Activated T-helper 1 cell treated with anti-CD3 and anti-CD28 coated beads, Interleukin-12 subunit alpha, Interleukin-12 subunit beta, Interleukin-2, Interleukin-4 antibody, amounts not matched to agents 30 ng/mL and 10 ng/mL and 1 ng/mL, durations not matched to agents 14 hours and 24 hours and 36 hours (primary cell): ENCODE measurements at places on chromosomes 3 and 15.

GRCh38 chr3:88535563-88535962 lies 385.8 kb downstream of the C3orf38 start:
- no peaks in the 10 kb centered on the region for H3K36me3 ChIP-seq
- H3K27ac ChIP-seq = no peak overlapping the region
- H3K4me3 ChIP-seq = no peak overlapping the region
- H3K27me3 ChIP-seq = no peaks in the 10 kb centered on the region
- no peaks in the 10 kb centered on the region for H3K4me1 ChIP-seq

GRCh38 chr3:79284781-79285180 lies 483.0 kb downstream of the ROBO1 start:
- no peaks in the 10 kb centered on the region for H3K27me3 ChIP-seq
- H3K36me3 ChIP-seq = no peaks in the 10 kb centered on the region
- no peak overlapping the region for H3K4me3 ChIP-seq
- H3K27ac ChIP-seq = no peak overlapping the region
- H3K4me1 ChIP-seq = no peaks in the 10 kb centered on the region
- DNase-seq = no peak

DNA sequence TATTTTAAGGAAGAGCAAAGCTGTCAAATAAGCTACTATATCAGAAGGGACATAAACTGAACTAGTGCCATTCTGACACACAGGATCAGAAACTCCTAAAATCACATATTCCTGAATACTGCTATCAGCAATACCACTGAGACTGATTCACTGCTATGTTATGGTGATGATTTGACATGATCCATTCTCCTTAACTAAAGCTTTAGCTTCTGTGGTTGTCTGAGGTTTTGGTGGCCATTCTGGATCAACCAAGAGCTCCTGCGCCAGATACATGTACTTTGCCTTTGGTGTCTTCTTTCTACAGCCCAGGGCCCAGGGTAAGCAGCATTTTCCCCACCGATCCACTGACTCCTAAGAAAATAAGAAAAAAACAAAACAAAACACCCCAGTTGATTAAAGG lies 6.7 kb upstream of the GP5 start:
- H3K4me1 ChIP-seq = peaks cover 15% of the 10 kb centered on the region
- DNase-seq = no peak
- H3K4me3 ChIP-seq = no peak overlapping the region
- H3K36me3 ChIP-seq = peaks cover 35% of the 10 kb centered on the region
- H3K27me3 ChIP-seq = no peaks in the 10 kb centered on the region

- no peak overlapping the region for H3K4me3 ChIP-seq
- no peak for DNase-seq
- peaks cover 6% of the 10 kb centered on the region for H3K27me3 ChIP-seq
- no peak overlapping the region for H3K27ac ChIP-seq
Observed at GRCh38 chr15:71651750-71652186, 158.6 kb upstream of the NR2E3 start.

GRCh38 chr3:197458179-197458707 lies 97.5 kb downstream of the BDH1 start:
- H3K27me3 ChIP-seq = peaks cover 22% of the 10 kb centered on the region
- DNase-seq = no peak
- peak overlapping the region; percentile 11 for H3K4me3 ChIP-seq
- H3K36me3 ChIP-seq = no peaks in the 10 kb centered on the region

- H3K27ac ChIP-seq = peak overlapping the region; percentile 65
- H3K27me3 ChIP-seq = peaks cover 5% of the 10 kb centered on the region
- H3K36me3 ChIP-seq = peaks cover 6% of the 10 kb centered on the region
- peaks cover 40% of the 10 kb centered on the region for H3K4me1 ChIP-seq
- no peak for DNase-seq
Observed at GRCh38 chr15:64029110-64029509, 17.2 kb downstream of the DAPK2 start.

GRCh38 chr15:77915261-77915960 lies 162.1 kb downstream of the TBC1D2B start:
- peaks cover 11% of the 10 kb centered on the region for H3K27me3 ChIP-seq
- DNase-seq = no peak
- H3K27ac ChIP-seq = no peak overlapping the region
- peaks cover 7% of the 10 kb centered on the region for H3K4me1 ChIP-seq

DNA sequence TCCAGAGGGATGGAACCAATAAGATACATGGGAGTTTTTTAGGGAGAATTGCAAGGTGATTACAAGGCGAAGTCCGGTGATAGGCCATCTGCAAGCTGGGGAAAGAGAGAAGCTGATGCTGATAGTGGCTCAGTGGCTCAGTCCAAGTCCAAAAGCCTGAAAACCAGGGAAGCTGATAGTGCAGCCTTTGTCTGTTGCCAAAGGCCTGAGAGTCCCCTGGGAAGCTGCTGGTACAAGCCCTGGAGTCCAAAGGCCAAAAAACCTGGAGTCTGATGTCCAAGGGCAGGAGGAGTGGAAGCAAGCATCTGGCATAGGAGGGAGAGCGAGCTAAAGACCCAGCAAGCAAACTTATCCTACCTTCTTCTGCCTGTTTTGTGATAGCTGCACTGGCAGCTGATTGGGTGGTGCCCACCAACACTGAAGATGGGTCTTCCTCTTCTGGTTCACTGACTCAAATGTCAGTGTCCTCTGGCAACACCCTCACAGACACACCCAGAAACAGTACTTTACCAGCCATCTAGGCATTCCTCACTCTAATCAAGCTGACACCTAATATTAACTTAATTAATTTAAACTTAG lies 16.7 kb downstream of the TFG start:
- H3K36me3 ChIP-seq = peaks cover 46% of the 10 kb centered on the region
- H3K4me3 ChIP-seq = no peak overlapping the region
- H3K4me1 ChIP-seq = peaks cover 23% of the 10 kb centered on the region
- no peak for DNase-seq

DNA sequence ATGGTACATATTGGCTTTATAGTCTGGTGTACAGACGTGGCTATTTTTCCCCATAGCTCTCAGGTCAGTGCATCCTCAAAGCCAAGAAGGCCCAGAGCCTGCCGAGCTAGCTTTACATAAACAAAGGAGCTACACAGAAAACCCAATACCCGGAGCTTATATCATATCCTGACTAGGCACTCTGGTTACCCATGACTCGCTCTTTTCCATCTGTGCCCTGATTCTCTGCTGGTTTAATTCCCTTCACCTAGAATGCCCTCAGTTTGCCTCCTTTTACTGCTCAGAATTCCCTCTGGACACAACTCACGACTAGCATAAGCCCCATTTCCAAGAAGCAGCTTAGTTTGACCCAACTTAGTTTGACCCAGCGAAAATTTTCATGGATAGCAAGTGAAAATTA lies 110.8 kb downstream of the TIGIT start:
- H3K27ac ChIP-seq = no peak overlapping the region
- DNase-seq = no peak
- no peaks in the 10 kb centered on the region for H3K36me3 ChIP-seq
- peaks cover 11% of the 10 kb centered on the region for H3K27me3 ChIP-seq
- H3K4me1 ChIP-seq = no peaks in the 10 kb centered on the region
- H3K4me3 ChIP-seq = no peak overlapping the region

- no peaks in the 10 kb centered on the region for H3K4me1 ChIP-seq
- H3K36me3 ChIP-seq = no peaks in the 10 kb centered on the region
- H3K27ac ChIP-seq = no peak overlapping the region
- no peak for DNase-seq
- no peak overlapping the region for H3K4me3 ChIP-seq
- peaks cover 2% of the 10 kb centered on the region for H3K27me3 ChIP-seq
Observed at GRCh38 chr3:144039661-144040060, 68.0 kb downstream of the DIPK2A start.

DNA sequence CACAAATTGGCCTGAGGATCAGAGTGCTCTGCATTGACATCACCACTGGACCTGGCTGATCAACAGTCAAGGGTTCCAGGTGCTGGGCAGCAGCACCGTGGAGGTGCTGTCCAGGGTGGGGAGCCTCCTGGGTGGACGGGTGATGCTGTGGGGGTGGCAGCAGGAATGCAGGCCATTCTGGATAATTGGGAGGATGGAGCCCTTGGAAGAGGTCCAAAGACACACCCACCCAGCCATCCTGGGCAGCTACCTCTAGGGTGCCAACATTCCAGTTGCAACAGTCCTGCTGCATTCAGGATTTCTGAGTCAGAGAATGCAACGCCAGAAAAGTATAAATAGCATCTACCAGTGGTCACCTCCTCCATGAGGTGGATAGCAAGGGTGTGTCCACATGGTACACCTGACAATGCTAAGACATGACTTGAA lies 26.8 kb downstream of the STARD5 start:
- H3K27ac ChIP-seq = peak overlapping the region; percentile 94
- no peak for DNase-seq
- peak overlapping the region; percentile 97 for H3K4me3 ChIP-seq
- H3K27me3 ChIP-seq = no peaks in the 10 kb centered on the region
- peaks cover 49% of the 10 kb centered on the region for H3K36me3 ChIP-seq

DNA sequence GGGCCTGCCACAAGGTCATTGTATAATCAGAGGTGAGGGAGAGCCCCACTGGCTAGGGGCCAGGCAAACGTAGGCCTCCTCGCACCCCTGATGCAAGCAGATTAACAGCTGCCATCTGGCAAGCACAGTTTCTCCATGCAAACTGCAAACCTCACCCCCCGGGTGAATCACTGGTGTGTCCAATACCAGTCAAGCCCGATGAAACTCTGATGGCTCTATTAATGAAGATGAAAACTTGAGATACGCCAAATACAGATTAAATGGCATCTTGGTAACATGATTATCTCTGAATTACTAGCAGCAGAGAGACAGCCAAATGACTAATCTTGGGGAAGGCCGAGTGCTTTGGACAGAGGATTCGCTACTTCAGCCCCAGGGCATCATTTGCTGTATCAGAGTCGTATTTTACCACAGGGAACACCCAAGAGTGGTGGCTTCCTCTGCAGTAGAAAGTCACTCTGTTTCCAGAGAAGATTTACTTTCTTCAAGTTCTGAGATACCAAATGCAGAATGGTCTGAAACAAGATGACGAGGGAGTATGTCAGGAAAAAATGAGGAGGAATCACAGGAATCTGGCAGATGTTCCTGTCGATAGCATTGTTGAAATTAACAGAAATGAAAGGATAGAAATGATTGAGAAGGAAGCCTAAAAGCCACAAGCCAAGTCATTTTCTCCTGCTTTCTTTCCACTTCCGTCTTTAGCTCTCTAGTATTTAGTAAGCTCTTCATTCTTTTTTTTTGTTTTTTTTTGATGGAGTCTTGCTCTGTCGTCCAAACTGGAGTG lies 96.2 kb upstream of the NR2F2 start:
- no peak overlapping the region for H3K4me3 ChIP-seq
- DNase-seq = no peak
- no peaks in the 10 kb centered on the region for H3K36me3 ChIP-seq
- no peaks in the 10 kb centered on the region for H3K4me1 ChIP-seq
- no peak overlapping the region for H3K27ac ChIP-seq

GRCh38 chr3:115975353-115975752 lies 352.0 kb downstream of the GAP43 start:
- H3K4me3 ChIP-seq = no peak overlapping the region
- no peaks in the 10 kb centered on the region for H3K36me3 ChIP-seq
- H3K4me1 ChIP-seq = no peaks in the 10 kb centered on the region
- H3K27ac ChIP-seq = no peak overlapping the region

- H3K4me1 ChIP-seq = peaks cover 6% of the 10 kb centered on the region
- DNase-seq = peak; percentile 10
- no peaks in the 10 kb centered on the region for H3K36me3 ChIP-seq
- peaks cover 2% of the 10 kb centered on the region for H3K27me3 ChIP-seq
- no peak overlapping the region for H3K27ac ChIP-seq
Observed at GRCh38 chr3:113287803-113288648, 76.7 kb downstream of the BOC start.

DNA sequence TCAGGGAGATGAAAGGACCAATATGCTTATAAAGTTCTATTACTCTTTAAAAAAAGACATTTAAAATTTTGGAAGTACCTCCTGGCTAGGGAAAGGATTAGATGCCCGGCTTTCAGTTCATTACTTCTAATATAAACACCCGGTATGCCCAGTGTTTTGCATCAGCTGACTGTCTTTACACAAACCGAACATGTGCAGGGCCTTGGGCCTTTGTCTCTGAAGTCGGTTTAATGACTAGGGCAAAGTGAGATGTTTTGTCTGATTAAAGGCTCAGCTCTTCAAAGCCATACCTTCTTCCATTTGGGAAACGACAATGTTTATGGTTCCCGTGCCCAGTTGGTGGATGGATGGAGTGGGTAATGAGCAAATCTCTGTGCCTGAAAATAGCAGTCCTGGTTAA lies 179.3 kb upstream of the LRTM1 start:
- no peak for DNase-seq
- no peak overlapping the region for H3K27ac ChIP-seq
- no peaks in the 10 kb centered on the region for H3K36me3 ChIP-seq
- H3K27me3 ChIP-seq = no peaks in the 10 kb centered on the region
- no peaks in the 10 kb centered on the region for H3K4me1 ChIP-seq

GRCh38 chr3:43019006-43019809 lies 40.1 kb downstream of the GASK1A start:
- H3K27me3 ChIP-seq = peaks cover 2% of the 10 kb centered on the region
- H3K4me1 ChIP-seq = peaks cover 19% of the 10 kb centered on the region
- no peak for DNase-seq
- H3K36me3 ChIP-seq = peaks cover 2% of the 10 kb centered on the region

DNA sequence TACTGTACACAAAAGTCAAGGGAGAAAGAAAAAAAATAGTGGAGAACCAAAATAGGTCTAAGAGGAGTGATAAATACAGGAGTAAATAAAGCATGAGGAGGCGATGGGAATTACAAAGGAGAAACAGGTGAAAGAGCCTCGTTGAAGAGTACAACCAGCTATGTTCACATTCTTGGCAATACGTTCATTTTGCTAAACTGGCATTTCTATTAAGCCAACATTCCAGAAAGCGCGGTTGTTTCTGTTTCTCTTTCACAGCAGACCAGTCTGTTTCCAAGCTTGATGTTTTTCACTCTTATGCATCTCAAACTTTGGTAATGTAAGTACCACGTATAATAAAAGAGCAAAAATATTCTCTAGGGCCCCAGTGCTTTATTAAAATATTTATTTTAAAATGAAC lies 74.5 kb downstream of the NSUN3 start:
- no peaks in the 10 kb centered on the region for H3K27me3 ChIP-seq
- DNase-seq = no peak
- no peak overlapping the region for H3K27ac ChIP-seq
- H3K4me3 ChIP-seq = no peak overlapping the region
- no peaks in the 10 kb centered on the region for H3K4me1 ChIP-seq

GRCh38 chr3:155870945-155871745 lies 695 bp downstream of the GMPS start:
- H3K27ac ChIP-seq = peak overlapping the region; percentile 96
- peak overlapping the region; percentile 98 for H3K4me3 ChIP-seq
- peak; percentile 49 for DNase-seq
- peaks cover 26% of the 10 kb centered on the region for H3K4me1 ChIP-seq

DNA sequence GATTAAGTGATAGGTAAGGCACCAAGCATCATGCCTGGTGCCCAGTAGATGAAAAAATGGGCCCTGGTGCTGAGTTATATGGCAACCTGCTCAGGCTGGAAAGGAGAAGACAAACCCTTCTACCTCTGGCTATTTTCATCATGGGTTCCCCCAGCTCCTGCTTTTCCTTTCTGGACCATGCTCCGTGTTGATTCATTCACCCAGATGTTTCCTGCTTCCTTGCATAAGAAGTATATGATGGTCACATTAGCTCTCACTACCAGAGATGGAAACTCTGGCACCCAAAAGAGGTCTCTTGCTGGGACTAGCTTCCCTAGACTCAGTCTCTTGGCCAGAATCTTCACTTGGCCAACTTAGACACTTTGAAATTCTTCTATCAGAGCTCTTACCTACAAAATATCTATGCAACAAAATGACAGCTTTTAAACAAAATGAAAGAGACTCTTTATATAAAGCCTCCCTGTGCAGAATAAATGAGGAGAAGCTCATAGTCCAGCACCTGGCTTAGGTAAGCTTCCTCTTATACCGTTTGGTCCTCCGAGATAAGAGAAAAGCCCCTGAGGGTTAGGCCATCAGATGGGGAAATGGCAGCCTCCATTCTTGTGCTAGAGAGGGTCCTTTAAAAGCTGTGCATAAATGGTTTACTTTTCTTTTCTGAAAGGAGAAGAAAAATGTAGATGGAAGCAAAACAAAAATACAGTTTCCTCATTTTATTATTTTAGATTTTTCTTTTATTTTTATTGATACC lies 46.8 kb upstream of the MCF2L2 start:
- DNase-seq = no peak
- H3K4me1 ChIP-seq = peaks cover under 1% of the 10 kb centered on the region
- H3K27ac ChIP-seq = no peak overlapping the region
- no peaks in the 10 kb centered on the region for H3K36me3 ChIP-seq
